ENCODE measurements at places on chromosomes 1 and 21.
A peak's percentile ranks its signal among the peaks of the same experiment; 100 is the strongest.

- DNase-seq = no peak
These were observed 30.3 kb downstream of the SMIM12 start for GRCh38 chr1:34829250-34829649.

- no peak for DNase-seq
These were observed 70.6 kb downstream of the GADD45A start for GRCh38 chr1:67755619-67756018.

- no peak for DNase-seq
These were observed 143.7 kb downstream of the PLPP3 start for GRCh38 chr1:56435434-56436262.

GRCh38 chr1:28208818-28209441 lies 23.9 kb downstream of the DNAJC8 start:
- DNase-seq = peak; percentile 26

DNA sequence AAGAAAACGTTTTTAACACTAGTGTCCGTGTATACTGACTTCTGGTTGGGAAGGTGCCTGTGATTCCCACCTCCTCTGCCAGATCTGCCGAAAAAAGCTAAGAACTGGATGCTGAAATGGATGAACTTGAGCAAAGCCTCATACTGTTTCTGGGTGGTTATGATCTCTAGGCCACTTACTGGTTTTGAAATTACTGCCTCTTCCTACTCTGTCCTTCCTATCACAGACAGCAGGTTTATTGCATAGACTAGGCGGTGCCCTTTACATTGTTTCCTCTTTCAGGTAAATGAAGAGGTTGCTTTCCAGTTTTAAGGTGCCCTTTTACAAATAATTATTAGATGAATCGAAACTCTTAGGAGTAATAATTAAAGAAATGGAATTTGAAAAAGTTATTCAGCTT lies 27.5 kb downstream of the PEX14 start:
- no peak for DNase-seq

DNA sequence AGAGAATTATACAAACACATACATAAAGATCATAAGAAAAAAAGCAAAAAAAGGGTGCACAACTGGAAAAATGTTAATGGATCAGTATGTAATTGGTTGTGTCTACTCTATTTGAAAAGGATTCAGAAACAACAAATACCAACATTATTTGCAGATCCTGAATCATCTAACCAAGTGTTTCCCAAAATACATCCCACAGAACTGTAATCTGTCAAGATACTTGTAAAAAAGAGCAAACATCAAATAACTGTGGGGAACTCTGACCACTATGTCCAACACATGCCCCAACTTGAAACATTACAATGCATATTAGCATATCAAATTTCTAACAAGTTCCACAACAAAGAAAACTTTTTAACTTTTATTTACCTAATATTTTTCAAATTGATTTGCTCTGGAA lies 22.6 kb downstream of the ANKRD13C start:
- DNase-seq = no peak

DNA sequence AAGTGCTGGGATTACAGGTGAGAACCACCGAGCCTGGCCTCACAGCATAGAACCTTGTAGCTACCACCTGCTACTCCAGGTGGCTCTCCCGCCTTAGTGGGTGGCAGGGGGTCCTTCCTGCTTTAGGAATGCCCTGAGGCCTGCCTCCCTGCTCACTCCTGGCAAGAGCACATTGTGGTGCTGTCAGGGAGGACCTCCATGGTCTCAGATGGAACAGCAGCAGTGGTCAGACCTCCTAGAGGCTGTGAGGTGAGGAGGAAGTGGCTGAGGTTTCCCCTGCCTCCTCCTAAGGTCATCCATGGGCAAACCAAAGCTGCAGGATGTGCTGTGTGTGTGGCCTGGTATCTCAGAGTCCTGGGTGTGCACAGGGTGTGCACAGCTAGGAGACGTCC lies 6.7 kb downstream of the SOX13 start:
- DNase-seq = no peak

GRCh38 chr1:101632548-101633272 lies 364.0 kb downstream of the OLFM3 start:
- DNase-seq = no peak

DNA sequence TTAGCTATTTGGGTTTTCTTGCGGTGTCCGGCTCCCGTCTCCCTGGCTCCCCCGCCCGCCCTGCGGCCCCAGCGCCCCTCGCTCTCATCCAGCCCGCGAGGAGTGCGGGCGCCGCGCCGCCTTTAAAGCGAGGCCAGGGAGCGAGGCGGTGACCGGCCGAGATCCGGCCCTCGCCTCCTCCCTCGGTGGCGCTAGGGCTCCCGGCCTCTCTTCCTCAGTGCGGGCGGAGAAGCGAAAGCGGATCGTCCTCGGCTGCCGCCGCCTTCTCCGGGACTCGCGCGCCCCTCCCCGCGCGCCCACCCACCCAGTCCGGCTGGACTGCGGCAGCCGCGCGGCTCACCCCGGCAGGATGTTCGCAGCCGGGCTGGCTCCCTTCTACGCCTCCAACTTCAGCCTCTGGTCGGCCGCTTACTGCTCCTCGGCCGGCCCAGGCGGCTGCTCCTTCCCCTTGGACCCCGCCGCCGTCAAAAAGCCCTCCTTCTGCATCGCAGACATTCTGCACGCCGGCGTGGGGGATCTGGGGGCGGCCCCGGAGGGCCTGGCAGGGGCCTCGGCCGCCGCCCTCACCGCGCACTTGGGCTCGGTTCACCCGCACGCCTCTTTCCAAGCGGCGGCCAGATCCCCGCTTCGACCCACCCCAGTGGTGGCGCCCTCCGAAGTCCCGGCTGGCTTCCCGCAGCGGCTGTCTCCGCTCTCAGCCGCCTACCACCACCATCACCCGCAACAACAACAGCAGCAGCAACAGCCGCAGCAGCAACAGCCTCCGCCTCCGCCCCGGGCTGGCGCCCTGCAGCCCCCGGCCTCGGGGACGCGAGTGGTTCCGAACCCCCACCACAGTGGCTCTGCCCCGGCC lies 492 bp downstream of the HLX start:
- no peak for DNase-seq

- no peak for DNase-seq
These were observed at the start of gene PTPRC for GRCh38 chr1:198638894-198639635. PTPRC (plus strand) TSS chr1:198639040; CDS start chr1:198639269, 229 bp downstream.

DNA sequence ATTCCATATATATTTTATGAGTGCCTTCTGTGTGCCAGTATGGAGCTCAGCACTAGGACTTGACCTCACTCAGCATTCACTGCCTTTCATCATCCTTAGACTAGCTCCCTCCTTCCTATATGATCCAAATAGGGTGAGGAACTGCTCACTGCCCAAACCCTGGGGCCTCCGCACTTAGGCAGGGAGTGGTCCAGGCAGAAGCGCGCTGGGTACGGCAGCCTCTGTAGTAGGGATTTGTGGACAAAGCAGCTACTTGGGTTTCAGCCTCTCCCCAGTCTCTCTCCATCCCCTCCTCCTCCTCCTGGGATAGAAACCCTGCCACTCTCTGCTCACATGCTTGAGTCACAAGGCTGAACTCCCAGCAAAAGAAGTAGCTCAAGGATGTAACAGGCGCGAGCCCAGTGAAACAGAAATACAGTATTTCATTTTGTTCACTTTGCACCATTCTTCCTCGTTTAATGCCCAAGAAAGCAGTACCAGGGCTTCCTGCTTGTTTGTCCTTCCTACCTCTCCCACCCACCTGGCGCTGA lies 32.9 kb downstream of the PLEKHA6 start:
- DNase-seq = no peak

DNA sequence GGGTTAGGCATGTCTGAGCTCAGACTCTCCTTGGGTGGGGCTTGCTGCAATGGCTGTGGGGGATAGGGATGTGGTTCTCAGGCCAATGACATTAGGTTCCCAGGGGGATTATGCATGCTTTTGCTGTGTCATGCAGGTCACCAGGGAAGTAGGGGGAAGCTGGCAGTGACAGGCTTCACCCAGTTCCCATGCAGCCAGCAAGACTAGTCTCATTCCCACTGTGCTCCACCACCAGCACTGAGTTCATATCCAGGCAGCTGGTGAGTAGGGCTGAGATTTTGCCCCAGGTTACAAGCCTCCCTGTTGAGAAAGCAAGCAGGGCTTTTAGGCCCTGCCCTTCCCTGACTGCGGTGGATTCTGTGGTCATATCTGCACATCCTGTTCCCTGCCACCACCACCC lies 32.1 kb upstream of the PLA2G5 start:
- DNase-seq = no peak

DNA sequence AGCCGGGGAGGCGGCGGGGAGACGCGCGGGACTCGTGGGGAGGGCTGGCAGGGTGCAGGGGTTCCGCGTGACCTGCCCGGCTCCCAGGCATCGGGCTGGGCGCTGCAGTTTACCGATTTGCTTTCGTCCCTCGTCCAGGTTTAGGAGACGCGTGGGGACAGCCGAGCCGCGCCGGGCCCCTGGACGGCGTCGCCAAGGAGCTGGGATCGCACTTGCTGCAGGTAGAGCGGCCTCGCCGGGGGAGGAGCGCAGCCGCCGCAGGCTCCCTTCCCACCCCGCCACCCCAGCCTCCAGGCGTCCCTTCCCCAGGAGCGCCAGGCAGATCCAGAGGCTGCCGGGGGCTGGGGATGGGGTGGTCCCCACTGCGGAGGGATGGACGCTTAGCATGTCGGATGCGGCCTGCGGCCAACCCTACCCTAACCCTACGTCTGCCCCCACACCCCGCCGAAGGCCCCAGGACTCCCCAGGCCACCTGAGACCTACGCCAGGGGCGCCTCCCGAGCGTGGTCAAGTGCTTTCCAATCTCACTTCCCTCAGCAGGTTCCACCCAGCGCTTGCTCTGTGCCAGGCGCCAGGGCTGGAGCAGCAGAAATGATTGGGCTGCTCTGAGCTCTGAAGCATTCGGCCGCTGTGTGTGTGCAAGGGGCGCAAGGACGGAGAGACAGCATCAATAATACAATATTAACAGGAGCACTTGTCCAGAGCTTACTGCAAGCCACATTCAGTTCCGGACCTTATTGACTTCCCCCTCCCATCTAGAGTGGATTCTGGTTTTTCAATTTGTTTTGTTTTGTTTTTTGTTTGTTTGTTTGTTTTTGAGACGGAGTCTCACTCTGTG lies 10.3 kb downstream of the SIM2 start:
- DNase-seq = no peak

DNA sequence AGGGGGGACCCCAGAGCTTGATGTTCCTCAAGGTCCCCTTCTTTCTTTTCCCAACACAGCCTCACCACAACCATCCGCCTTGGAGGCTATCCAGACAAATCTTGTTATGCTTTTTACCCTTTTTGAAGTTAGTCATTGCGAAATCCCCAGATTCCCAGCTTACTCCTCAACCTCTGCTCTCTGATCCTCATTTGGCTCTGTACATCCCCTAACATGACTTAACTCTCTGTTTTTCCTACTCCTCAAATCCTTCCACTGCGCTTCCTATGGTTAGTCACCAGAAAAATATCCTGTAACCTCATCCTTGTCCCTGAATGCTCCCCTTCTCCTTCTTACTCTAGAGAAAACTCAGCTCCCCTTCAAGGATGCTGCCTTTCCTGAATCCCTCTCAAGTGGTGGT lies 189.1 kb upstream of the POU3F1 start:
- no peak for DNase-seq

- DNase-seq = no peak
These were observed 47.1 kb downstream of the COL6A1 start for GRCh38 chr21:46028573-46029091.

GRCh38 chr1:9180111-9180819 lies 51.4 kb upstream of the GPR157 start:
- no peak for DNase-seq
